ENCODE measurements at places on chromosomes 16 and 17. TPM values are rescaled to one million over a fixed set of nuclear protein-coding genes. Genes with fewer than 3 reads are reported as not detected.
A peak's percentile ranks its signal among the peaks of the same experiment; 100 is the strongest.

DNA sequence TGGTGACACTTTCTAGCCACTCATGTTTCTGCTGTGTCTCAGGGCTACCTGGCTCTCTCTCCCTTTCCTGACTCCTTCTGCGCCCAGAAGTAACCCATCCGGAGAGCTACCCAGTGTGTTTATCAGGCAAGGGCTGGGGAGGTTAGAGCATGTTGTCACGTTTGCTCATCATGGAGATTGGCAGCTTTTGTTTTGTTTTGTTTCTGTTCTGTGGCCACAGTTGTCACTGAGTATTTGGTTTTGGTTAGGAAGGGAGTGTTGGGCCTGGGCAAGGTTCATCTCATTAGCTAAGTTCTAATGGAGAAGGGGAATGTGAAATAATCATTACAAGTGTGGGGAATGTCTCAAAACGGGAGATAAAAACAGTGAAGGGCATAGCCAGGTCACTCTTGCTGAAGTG lies 390.8 kb downstream of the CPPED1 start:
- DNase-seq = no peak

DNA sequence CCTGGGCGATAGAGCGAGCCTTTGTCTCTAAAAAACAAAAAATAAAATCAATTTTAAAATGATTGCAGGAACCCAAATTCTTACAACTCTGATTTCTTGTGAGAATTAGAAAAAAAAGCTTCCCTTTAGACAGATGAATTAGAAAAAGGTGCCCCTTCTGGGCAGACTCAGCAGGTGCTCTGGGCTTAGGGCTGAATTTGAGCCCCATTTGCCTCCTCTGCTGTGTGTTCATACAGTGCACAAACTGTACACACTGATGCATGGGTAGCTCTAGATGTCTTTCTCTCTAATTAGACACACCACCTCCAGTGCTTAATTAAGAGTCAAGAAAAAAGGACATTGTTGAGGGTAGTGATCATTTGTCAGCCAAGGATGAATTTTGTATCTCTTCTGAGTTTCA lies 38.5 kb upstream of the NOL11 start:
- no peak for DNase-seq

TBC1D26 gene
- under 0.01 TPM for total RNA-seq

PHAF1 gene
- total RNA-seq = 13.8 TPM

TMEM220 gene
- 3.3 TPM for total RNA-seq

PTGES3L gene
- 0.29 TPM for total RNA-seq

GRCh38 chr16:57084257-57084770 lies 8.1 kb upstream of the CPNE2 start:
- DNase-seq = peak; percentile 97

DNA sequence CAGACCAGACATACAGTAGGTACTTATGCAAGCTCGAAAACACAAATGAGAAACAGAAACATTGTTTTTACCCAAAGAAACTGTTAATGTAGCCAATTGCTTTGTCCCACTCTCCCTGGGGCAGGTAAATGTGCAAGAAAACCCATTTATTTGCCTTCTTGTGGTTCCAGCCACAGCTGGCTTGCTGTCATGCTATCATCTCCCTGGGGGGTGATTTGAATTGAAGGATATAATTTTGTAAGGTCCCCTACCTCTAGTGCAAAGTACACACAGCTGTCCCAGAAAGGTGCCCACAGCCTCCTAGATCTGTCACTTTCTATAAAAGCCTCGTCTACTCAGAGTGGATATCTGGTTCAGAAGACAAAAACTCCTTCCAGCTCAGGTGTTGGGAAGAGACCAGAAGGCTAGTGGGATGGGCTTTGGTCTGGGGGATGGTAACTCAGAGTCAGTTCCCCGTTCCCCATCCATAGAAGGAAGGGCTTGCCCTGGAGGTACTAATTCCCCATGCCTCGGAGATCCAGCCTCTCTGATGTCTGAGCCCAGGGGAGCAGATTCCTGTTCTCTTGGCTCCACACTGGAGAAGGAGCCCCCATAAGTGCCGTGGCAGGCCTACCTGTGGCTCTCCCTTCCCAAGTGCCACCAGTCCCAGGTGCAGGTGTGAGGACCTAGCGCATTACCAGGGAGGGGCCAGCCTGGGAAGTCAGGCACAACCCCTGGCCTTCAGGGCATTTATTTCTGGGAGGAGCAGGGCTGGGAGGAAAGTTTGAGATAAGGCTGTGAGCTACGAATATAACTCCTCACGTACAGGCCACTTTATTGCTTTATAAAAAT lies 2.4 kb upstream of the PRR15L start:
- DNase-seq = peak; percentile 48

DNA sequence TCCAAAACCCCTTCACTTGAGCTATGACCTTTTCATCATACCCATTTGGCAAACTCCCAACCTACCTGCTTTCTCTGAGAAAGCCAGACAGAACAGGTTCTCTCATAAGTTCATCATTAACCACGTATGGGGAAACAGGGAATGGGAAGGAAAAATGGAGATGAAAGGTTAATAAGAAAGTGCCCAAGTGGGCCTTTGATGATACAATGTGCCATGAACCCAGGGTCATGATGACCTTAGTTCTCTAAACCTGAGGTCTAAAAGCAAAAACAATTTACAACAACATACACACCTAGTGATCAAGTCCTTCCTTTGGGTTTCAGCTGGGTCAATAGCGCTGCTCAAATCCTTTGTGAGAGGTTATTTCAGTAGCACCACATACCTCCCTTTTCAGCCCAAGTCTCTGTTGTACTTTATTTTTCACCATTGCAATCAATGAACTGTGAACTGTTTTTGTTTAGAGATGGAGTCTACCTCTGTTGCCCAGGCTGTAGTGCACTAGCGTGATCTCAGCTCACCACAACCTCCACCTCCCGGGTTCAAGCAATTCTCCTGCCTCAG lies 14.5 kb upstream of the RANGRF start:
- DNase-seq = peak; percentile 3

AGRP gene
- total RNA-seq = not detected

C17orf107 gene
- 4.0 TPM for total RNA-seq

GPRC5B gene
- total RNA-seq = 1.2 TPM

DNA sequence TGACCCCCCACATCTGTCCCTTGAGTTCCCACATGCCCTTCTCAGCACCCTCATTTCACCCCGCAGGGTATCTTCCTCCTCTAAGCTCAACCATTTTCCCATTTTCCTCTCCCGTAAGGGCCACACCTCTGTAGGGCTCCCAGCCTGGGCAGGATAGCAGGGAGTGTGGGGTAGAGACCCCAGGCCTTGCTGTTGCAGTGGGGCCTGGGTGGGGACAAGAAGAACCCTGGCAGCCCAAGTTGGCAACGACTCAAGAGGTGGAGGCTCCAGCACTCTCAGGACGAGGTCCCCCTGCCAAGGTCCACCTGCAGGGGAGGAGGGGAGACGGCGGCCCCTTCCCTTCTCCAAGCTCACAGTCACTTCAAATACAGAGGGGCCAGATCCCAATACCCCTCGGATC lies 2.0 kb upstream of the TMEM92 start:
- DNase-seq = peak; percentile 64

DNA sequence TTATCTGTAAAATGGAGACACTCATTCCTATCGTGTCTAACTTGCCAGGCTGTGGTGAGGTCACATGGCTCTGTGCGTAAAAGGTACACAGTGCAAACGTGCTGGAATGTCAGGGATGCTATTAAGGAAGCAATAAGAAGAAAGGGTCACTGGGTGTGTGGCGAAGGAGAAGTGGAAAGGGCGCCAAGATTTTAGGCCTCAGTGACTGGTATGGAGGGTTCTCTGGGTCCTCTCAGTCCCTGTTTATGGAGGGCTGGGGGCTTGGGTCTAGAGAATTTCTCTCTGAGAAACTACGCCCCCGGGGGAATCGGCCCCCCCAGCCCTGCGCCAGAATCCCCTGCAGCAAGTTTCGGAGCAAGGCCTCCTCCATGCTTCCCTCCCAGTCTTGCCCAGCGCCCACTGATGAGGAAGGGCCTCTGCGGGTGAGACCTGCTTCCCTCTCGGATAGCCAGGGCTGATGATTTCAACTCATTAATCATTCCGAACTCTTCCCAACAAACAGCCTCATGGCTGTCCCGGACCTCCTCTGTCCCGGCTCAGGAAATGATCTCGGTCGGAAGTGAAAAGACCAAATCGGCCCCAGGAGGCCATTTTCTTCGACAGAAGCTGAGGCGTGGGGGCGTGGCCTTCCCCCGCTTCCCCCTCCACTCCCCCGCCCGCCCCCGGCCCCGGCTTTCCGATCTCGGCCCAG lies 1.2 kb upstream of the HEXIM1 start:
- DNase-seq = peak; percentile 87

DNA sequence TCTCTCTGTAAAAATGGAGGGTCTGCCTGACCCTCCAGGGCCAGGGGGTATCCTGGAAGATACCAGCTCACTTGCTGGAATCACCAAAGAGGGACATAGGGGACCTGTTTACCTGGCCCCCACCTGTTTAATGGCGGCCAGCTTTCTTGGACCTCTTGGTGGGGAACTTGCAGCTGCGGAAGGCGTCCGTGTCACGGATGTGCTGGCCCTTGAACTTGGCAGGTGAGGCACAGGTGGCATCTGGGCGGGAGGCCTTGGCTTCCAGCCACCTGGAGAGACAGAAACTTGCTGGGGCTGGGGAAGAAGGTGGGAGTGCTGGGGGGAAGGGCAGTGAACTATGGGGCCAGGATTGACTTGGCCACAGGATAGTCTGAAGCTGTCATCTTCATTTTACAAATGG lies 3.5 kb downstream of the CHAD start:
- peak; percentile 10 for DNase-seq

DNA sequence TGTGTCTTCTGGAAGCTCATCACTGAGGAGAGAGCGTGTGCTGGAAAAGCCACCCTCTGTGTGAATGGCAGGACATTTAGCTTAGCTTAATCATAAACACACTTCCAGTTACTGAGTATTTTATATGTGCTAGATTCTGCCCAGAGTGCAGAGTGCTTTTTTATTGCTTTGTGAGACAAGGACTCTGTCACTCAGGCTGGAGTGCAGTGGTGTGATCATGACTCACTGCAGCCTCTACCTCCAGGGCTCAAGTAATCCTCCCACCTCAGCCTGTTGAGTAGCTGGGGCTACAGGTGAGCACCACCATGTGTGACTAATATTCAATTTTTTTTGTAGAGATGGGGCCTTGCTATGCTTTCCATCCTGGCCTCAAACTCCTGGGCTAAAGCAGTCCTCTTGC lies 61.4 kb upstream of the IRX3 start:
- DNase-seq = no peak
